Activated T-helper 2 cell treated with anti-CD3 and anti-CD28 coated beads, Interferon-gamma antibody, Interleukin-2, Interleukin-4, amounts not matched to agents 10 μg/mL and 5 μg/mL and 100 μg/mL, durations not matched to agents 14 hours and 24 hours and 36 hours (primary cell): ENCODE measurements at places on chromosomes 7 and 10. TPM values are rescaled to one million over a fixed set of nuclear protein-coding genes. Genes with fewer than 3 reads are reported as not detected.

Gene SPDYE6
- not detected in 2 replicates for total RNA-seq

Gene CYP3A5
- total RNA-seq, result not detected in 2 replicates

Gene PDSS1
- total RNA-seq, result 27.9 and 32.3 TPM in 2 replicates

Gene SYCE1
- 0.23 and 0.62 TPM in 2 replicates for total RNA-seq

Gene GPRIN2
- total RNA-seq, result not detected in 2 replicates

Gene FKBP14
- 8.0 and 10.0 TPM in 2 replicates for total RNA-seq

Gene WEE2
- total RNA-seq, result 0.05 TPM in 1 of 2 replicates, not detected in the other

Gene CHST3
- 0.52 and 0.62 TPM in 2 replicates for total RNA-seq

Gene MRLN
- not detected in 2 replicates for total RNA-seq

Gene COL28A1
- total RNA-seq, result 0.07 TPM in 1 of 2 replicates, not detected in the other

Gene FAM25A
- not detected in 2 replicates for total RNA-seq
